AG09309 (cell line): ENCODE measurements at places on chromosomes 12 and 14.

- no peak for DNase-seq
Observed at GRCh38 chr12:15806826-15807225, 17.6 kb upstream of the EPS8 start.

DNA sequence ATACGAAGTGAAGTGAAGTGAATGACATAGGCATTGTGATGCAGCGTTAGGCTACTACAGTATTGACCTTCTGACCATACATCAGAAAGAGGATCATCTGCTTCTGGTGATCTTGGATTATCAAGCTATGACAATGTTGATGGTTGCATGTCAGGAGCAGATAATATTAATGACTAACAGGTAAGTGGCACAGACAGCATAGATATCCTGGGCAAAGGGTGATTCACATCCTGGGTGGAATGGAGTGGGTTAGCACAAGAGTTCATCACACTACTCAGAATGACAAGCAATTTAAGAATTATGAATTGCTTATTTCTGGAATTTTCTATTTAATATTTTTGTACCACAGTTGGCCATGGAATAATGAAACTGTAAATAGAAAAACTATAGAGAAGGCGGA is 397.9 kb upstream of the ATP2B1 start:
- DNase-seq = no peak

DNA sequence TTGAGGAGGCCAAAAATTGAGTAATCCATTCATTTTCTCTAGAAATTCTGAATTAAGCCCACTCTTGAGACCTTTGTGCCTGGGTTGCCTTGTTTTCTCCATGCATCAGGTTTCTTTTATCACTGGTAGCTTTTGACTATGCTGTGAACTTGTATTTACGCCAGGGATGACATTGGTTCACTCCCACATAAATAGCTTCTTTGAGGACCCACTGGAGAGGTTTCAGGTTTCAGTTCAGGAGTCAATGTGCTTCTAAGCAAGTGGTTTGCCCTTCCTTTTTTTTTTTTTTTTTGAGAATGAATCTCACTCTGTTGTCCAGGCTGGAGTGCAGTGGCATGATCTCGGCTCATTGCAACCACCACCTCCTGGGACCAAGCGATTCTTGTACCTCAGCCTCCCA is 10.2 kb upstream of the SLC17A8 start:
- DNase-seq = no peak

- DNase-seq = no peak
Observed at GRCh38 chr12:31785318-31785717, 56.5 kb upstream of the AMN1 start.

DNA sequence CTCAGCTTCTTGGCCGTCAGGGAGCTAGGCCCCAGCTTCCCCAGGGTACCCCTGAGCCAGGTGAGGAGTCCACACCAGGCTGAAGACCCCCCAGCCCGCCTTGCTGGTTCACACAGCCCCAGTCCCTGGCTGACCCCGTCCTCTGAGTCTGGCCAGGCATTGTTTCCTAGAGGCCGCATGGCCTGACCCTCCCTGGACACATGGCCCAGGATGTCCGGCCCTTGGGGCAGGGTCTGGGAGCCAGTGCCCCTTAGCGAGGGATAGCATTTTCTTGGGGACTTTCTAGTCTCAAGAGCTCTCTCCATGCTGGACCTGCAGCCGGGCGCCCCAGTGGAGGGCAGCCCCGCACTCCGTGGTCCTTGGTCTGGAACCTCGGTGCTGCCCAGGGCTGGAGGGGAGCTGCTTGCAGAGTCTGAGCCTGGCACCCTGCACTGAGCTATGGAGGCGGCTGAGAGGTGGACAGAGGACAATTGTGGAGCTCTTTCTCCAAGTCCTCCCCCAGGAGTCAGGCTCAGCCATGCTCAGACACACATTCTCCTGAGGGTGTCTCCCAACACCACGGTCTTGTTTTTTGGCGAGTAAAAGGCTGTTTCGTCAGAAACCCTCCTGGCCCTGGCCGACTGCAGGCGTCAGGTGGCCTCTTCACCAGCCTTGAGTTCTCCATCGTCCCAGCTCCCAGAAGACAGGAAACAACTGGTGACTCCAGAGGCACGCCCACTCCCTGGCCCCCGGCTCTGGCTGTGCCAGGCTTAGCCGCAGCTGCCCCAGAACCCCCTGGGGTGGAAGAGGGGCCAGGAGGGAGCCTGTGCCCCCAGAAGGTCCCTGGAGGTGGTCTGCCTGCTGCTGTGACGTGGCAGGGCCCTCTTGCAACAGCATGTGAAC is 17.6 kb upstream of the CRIP2 start:
- no peak for DNase-seq

GRCh38 chr12:109735825-109736551 is 22.4 kb downstream of the FAM222A start:
- DNase-seq = no peak

GRCh38 chr14:97581016-97581415 is 783.8 kb downstream of the VRK1 start:
- no peak for DNase-seq

DNA sequence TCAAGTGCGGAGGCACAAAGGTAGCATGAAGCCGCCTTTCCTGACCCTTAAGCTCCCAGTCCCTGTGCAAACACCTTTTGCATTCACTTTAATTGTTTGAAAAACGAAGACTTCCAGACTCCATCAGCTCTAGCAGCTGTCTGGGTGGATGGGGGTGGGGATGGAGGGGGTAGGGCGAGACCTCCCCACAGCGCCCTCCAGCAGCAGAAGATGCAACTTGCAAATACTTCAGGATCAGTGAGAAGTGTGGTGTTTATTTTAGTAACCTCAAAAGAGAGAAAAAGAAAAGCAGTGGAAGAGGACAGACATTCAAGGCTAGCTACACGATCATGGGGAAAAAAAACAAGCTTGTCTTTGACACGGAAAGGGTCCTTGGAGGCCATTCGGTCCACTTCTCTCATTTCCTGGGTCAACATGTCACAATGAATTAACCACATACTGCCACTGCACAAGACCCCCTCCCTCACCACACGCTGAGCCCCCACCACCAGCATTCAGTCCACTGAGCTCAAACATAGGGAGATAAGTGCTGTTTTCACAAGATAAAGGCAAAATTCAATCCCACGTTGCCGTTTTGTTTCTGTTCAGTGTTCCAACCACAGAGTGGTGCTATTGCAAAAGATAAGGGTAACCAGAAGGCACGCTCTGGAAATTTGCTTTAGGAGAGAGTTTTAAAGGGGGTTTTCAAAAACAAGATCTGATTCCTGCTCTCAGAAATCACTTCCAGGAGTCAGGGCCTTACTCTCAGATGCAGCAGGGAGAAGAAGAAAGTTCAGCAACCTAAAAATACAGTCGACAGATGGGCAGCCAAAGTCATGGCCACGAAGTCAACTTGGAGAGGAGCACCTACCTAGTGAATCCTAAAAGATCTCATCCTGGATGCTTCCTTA is 3.3 kb upstream of the NTF3 start:
- no peak for DNase-seq

- DNase-seq = no peak
Observed at GRCh38 chr12:627285-627684, 36.0 kb downstream of the NINJ2 start.

DNA sequence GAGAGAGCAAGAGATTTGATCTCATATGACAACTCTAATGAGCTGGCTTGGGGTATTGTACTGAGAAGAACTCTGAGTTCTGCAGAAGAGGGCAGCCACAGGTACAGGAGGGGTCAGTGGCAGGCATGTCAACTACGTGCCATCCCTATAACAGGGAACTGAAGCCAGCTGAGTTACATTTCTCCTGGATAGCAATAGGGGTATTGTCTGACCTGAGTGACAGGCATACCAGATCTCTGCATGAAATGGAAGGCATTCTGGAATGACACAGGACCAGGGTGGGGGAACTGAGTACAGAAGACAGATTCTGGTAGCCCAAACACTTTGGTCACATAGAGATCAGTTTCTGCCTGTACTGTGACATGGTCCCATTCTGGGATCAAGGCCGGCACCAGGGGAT is 35.8 kb downstream of the EFCAB11 start:
- no peak for DNase-seq

GRCh38 chr14:61290701-61291100 is 9.6 kb upstream of the TMEM30B start:
- no peak for DNase-seq

DNA sequence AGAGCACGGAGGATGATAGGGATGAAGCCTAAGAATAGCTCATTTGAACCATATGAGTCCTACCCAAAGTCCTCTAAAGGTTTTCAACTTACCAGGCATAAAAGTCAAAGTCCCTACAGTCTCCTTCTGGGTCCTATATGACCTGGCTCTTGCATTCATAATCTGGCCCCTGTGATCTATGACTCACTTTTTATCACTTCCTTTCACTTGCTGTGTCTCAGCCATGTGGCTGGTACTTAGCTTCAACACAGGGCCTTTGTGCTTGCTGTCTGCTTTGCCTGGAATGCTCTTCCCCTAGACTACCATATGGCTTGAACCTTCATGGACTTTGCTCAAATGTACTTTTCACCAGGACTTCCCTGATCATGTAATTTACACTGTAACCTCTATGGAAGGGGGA is 137.6 kb upstream of the TMTC1 start:
- DNase-seq = no peak

- no peak for DNase-seq
Observed at GRCh38 chr12:68614105-68614679, 3.5 kb downstream of the RAP1B start.

- DNase-seq = no peak
Observed at GRCh38 chr14:69710378-69710777, 56.6 kb upstream of the SRSF5 start.

DNA sequence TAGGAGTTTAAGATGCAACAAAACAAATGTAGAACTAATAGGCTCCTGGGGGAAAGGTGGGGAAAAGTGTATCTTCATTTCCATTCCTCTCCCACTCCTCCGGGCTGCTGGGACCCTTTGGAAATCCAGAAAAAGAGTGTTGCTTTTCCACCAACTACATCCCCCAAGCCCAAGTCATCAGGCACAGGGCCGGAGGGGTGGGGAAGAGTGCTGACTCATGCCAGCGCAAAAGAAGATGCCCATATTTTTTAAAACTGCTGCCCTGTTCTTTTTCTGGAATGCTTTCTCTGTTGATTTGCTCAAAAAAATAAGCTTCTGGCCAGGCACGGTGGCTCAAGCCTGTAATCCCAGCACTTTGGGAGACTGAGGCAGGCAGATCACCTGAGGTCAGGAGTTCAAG is 70.9 kb downstream of the TBK1 start:
- no peak for DNase-seq

- peak; percentile 31 for DNase-seq
Observed at GRCh38 chr14:56172571-56172971, 54.4 kb downstream of the PELI2 start.

GRCh38 chr12:116426391-116427136 is 132.6 kb upstream of the MAP1LC3B2 start:
- peak; percentile 96 for DNase-seq

DNA sequence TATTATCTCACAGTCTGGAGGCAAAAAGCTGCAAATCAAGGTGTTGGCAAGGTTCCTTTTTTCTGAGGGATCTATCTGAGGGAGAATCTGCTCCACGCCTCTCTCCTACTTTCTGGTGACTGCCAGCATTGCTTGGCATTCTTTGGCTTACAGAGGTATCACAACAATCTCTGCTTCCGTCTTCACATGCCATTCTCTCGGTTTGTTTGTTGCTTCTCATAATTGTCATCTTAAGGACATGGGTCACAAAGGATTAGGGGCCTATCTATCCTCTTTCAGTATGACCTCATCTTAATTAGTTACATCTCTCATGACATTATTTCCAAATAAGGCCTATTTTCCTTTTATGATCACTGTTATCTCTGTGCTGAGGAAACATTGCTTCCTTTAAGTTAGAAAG is 345.0 kb downstream of the FOXG1 start:
- no peak for DNase-seq

- DNase-seq = no peak
Observed at GRCh38 chr12:52656616-52657015, 4.6 kb upstream of the KRT2 start.
